ENCODE measurements at places on chromosomes 2 and 18. TPM values are rescaled to one million over a fixed set of nuclear protein-coding genes. Genes with fewer than 3 reads are reported as not detected.

The AGXT gene
- total RNA-seq: not detected

DNA sequence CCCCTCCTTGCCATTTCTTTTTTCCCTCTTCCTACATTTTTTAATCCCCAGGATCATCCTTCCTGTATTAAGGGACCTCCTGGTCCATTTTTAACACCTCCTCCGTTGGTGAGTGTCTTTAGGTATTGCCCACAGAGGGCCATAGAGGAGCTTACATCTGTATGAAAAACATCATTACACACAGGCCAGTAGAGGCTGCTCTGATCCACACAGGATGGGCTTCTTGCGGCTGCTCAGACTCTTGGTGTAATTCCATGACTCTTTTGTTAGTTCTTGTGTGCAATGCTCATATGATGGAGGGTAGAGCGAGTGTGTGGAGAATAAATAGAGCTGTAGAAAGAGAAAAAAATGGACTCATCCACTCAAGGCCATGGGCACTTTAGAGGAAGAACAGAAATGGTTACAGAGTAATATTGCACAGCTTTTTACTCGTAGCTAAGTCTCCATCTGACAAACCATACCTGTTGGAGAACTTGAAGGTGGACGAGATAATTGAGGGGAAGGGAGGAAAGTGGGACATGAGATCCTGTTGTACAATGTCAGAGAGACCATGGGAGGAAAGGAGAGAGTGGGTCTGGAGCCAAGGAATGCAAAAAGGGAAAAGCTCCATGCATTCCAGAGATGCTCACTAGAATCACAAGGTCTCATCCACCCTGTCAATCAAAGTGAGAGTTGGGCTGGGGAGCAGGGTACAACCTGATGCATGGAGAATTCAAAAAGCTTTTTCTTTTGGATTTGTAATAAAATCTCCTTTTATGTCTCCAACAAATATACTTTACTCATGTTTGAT lies 129.7 kb upstream of the TNP1 start:
- no peak overlapping the region for H3K4me3 ChIP-seq
- peaks cover 20% of the 10 kb centered on the region for H3K27me3 ChIP-seq
- no peaks in the 10 kb centered on the region for H3K36me3 ChIP-seq
- no peak for DNase-seq
- H3K27ac ChIP-seq: no peak overlapping the region

The HRH4 gene
- not detected for total RNA-seq

- H3K27me3 ChIP-seq: no peaks in the 10 kb centered on the region
- H3K4me1 ChIP-seq: no peaks in the 10 kb centered on the region
- H3K4me3 ChIP-seq: no peak overlapping the region
- DNase-seq: no peak
Measured at GRCh38 chr2:49049161-49049560, 105.2 kb downstream of the FSHR start.

DNA sequence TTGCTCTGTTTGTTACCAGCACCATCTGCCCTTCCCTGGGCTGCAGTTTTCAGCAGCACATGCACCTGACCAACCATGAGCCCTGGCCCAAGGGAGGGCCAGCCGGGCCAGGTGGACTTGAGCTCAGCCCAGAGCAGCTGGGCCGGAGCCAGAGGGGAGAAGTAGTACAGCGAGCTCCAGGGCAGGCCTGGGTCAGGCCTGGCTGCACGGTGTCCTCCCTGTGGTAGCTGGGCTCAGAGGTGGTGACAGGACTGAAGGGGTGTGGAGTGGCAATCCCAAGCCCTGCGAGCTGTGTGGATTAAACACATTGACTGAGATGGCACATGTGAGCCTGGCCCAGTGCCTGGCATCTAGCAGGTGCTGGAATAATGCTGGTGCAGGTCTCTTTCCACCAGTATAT lies 222.2 kb downstream of the GLI2 start:
- no peaks in the 10 kb centered on the region for H3K4me1 ChIP-seq
- H3K36me3 ChIP-seq: no peaks in the 10 kb centered on the region
- DNase-seq: no peak
- no peak overlapping the region for H3K4me3 ChIP-seq

GRCh38 chr2:217803653-217803960 lies 199.2 kb downstream of the TNS1 start:
- peaks cover 7% of the 10 kb centered on the region for H3K4me1 ChIP-seq
- H3K4me3 ChIP-seq: no peak overlapping the region
- H3K27me3 ChIP-seq: no peaks in the 10 kb centered on the region

The ABCB11 gene
- not detected for total RNA-seq

The QPCT gene
- not detected for total RNA-seq

DNA sequence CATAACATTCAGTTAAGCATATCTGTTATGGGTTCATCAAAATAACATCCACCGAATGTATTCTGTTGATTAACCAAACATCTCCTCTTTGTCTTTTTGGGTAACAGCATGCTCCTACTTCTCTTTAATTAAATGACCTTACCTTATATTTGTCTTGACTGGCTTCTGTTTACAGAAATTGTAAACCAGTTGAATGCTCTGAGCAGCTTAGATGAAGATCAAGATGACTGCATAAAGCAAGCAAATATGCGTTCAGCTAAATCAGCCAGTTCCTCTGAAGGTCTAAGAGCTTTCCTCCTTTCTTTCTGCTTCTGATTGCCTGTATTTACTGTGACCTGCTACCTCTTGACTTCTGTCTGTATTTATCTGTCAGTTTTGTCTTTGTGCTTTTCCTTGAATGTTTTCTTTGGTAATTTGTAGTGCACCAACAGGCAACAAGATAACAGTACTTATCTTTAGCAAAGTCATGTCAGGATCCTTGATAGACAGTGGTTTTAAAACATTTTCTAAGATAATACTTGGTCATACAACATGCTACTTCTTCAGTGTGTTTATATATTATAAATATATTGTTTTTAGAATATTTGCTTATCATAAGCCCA lies 152.8 kb downstream of the EHBP1 start:
- no peak overlapping the region for H3K4me3 ChIP-seq
- no peaks in the 10 kb centered on the region for H3K27me3 ChIP-seq
- no peak for DNase-seq
- H3K36me3 ChIP-seq: peaks cover 1% of the 10 kb centered on the region
- H3K4me1 ChIP-seq: no peaks in the 10 kb centered on the region

The LIMS1 gene
- total RNA-seq: 41.1 TPM

GRCh38 chr2:69149631-69150215 lies 136.7 kb downstream of the ANTXR1 start:
- H3K4me3 ChIP-seq: no peak overlapping the region
- H3K36me3 ChIP-seq: no peaks in the 10 kb centered on the region
- no peak overlapping the region for H3K27ac ChIP-seq
- H3K4me1 ChIP-seq: no peaks in the 10 kb centered on the region

GRCh38 chr18:25278394-25278793 lies 73.6 kb downstream of the ZNF521 start:
- no peak overlapping the region for H3K4me3 ChIP-seq
- H3K27ac ChIP-seq: no peak overlapping the region
- H3K27me3 ChIP-seq: peaks cover 2% of the 10 kb centered on the region

- H3K27me3 ChIP-seq: no peaks in the 10 kb centered on the region
- no peaks in the 10 kb centered on the region for H3K4me1 ChIP-seq
- DNase-seq: no peak
- no peak overlapping the region for H3K27ac ChIP-seq
- H3K4me3 ChIP-seq: no peak overlapping the region
Measured at GRCh38 chr2:73415906-73416305, 30.3 kb downstream of the ALMS1 start.

The GALR1 gene
- total RNA-seq: not detected

The AAMP gene
- 52.6 TPM for total RNA-seq

- DNase-seq: peak; percentile 50
- H3K27me3 ChIP-seq: peaks cover 84% of the 10 kb centered on the region
- H3K36me3 ChIP-seq: peaks cover 14% of the 10 kb centered on the region
- H3K27ac ChIP-seq: peak within 1 kb of the TSS; percentile 74
Measured at GRCh38 chr18:57434536-57435494, at the start of gene ONECUT2. TSS of gene ONECUT2 (plus strand) at chr18:57435374. CDS start at chr18:57435717, 343 bp downstream.

The TEX44 gene
- total RNA-seq: not detected
